ENCODE measurements at places on chromosomes 5 and 9. TPM values are rescaled to one million over a fixed set of nuclear protein-coding genes. Genes with fewer than 3 reads are reported as not detected.

Gene GDNF
- total RNA-seq: 0.77 TPM

Gene C9orf50
- not detected for total RNA-seq

Gene BTNL3
- total RNA-seq: not detected

Gene CSF1R
- 32.9 TPM for total RNA-seq

Gene LCN2
- 2.6 TPM for total RNA-seq

Gene GPR150
- total RNA-seq: not detected

Gene C5orf63
- 4.8 TPM for total RNA-seq

Gene GPR21
- not detected for total RNA-seq

Gene SUSD3
- 13.8 TPM for total RNA-seq

Gene C5orf52
- total RNA-seq: not detected

Gene ANKRD18A
- not detected for total RNA-seq

Gene SLC46A2
- not detected for total RNA-seq

Data from uterus (tissue), 4 donors.